ENCODE measurements at places on chromosomes 6 and 20. TPM values are rescaled to one million over a fixed set of nuclear protein-coding genes. Genes with fewer than 3 reads are reported as not detected.

Gene ZC2HC1B
- not detected for total RNA-seq

Gene THEMIS
- not detected for total RNA-seq

Gene TRIM40
- total RNA-seq = not detected

Gene ZNF831
- not detected for total RNA-seq

Gene BTN1A1
- not detected for total RNA-seq

Gene AGER
- total RNA-seq = 2.6 TPM

Gene CST4
- not detected for total RNA-seq

Gene RIN2
- 10.9 TPM for total RNA-seq

Gene AKIRIN2
- 26.7 TPM for total RNA-seq

Gene CCR6
- not detected for total RNA-seq

Gene MPC1
- total RNA-seq = 18.2 TPM

Gene PRELID3B
- total RNA-seq = 154 TPM

Gene IP6K3
- total RNA-seq = not detected

Gene SLC22A16
- total RNA-seq = 0.13 TPM

Gene KIAA1755
- 4.4 TPM for total RNA-seq

Gene BIRC7
- 0.08 TPM for total RNA-seq

Gene PTCHD4
- total RNA-seq = 1.8 TPM

Gene TAPBP
- 33.8 TPM for total RNA-seq
